Cortex of kidney (tissue), 1 donor: ENCODE measurements at places on chromosomes 12 and 14.

GRCh38 chr12:19139615-19140194 is 10.2 kb downstream of the PLEKHA5 start:
- no peak for DNase-seq

DNA sequence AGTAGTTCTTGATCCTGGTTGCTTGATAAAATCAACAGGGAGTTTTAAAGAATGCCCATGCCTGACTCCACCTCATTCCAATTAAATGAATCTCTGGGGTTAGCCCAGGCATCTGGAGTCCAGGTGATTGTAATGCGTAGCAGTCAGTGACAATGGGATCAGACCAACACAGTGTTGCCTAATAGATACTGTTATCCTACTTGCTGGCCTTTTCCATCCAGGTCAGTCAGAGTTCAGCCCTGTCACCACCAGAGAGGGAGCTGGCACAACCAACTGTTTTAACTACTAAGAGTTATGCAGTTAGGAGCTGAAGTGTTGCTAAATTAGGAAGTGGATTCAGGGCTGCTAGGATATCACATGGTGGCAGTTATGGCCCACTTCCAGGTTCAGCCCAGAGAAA is 107.1 kb downstream of the GPR135 start:
- DNase-seq: no peak

DNA sequence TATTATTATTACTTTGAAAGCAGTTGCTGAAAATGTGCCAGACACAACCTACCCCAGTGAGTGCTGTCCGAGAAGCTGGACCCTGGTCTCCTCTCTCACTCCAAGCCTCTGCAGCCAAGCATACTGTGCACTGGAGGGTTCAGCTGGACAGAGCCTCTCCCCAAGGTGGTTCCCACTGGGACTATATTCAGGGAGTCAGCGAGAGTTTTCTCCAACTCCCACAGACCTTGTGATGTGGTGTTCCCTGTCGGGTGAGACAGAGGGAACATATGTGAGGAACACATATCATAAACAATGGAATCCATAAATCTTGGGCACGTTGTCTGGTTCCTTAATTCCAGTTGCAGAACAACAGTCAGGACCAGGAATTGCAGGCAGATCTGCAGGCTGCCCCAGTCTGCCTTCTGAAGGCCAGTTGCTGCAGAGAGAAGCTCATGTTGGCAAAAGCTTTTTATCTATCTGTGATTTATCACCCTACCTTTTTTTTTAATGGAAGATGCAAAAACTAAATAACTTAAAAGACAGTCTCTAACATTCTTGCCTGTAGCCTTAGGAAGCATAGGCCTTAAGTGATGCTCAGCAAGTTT is 619.8 kb upstream of the TBX3 start:
- DNase-seq: no peak

DNA sequence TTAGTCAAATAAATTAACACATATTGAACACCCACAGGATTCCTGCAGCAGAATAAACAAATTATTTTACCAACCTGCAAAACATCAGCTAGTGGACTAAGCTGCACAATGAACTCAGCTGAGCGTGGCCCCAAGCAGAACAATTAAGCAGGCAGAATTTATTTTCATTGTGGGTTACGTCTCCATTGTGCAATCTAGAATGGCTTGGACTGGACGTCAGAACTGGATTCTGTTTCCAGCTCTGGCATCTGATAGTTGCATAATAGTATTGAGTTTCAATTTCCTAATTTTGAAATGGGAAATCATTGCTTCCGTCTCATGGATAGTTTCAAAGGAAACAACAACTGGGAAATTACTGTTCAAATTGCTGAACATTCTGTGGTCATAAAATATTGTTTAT is 35.5 kb upstream of the RERG start:
- DNase-seq: no peak

- no peak for DNase-seq
These were observed 75.3 kb upstream of the DUSP6 start for GRCh38 chr12:89427508-89428156.

DNA sequence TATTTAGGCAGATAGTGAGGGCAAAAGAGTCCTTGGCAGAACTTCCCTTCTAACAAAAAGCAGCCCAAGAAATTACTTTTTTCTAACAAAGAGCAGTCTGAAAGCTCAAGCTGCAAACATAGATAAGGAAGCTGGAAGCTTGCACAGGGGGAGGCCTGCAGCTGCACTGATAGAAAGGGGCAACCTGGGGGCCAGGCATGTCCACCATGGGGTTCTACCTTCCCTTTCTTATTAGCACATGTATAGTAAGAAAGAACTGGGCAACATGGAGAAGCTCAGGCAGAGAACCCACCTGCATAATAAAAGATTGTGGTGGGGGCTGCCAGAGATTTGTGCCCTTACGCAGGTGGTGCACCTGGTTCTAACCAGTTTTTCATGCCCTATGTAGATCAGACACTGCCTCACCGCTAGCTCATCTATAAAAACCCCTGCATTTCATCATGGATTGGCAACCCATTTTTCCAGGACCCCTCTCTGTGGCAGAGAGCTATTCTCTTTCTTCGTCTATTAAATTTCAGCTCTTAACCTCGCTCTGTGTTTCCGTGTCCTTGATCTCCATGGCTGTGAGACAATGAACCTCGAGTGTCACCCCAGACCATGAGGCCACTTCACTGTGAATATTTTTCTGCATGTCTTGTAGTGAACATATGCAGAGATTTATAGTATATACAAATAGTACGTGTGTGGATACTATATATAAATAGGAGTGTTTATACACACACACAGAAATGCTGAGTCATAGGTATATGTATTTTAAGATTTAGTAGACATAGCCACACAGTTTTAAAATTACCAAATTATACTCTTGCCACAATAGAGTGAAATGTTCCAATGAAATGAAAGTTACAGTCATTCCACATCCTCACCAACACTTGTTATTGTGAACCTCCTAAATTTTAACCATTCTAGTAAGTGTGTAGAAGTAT is 53.0 kb downstream of the PEX5 start:
- DNase-seq: no peak
